Common myeloid progenitor, CD34-positive (primary cell): ENCODE measurements at places on chromosomes 4 and X.

- peak; percentile 31 for DNase-seq
Measured at GRCh38 chrX:86806786-86807185, 658.5 kb downstream of the DACH2 start.

DNA sequence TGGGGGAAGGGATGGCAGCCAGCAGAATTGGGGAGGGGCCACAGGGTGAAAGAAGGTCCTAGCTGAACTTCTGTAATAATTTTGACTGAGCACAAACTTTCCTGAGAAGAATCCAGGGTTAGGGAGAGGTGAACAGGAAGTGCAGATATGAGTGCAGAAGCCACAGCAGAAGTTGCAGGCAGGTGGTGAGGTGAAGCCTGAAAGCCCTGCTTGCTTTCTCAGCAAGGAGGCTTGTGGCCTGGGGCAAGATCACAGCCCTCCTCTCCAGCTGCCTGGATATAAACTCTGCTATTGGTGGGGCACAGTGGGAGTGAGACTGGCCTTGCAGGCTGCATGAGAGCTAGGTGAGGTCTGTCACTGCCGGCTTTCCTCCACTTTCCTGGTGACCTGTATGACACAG, 44.1 kb upstream of the UPRT start:
- DNase-seq: no peak

- DNase-seq: no peak
Measured at GRCh38 chrX:151814767-151815166, 80.2 kb downstream of the CNGA2 start.

GRCh38 chr4:17613761-17614415, 553 bp upstream of the MED28 start:
- peak; percentile 47 for DNase-seq

- DNase-seq: no peak
Measured at GRCh38 chr4:2357821-2358745, 60.4 kb downstream of the ZFYVE28 start.

- no peak for DNase-seq
Measured at GRCh38 chr4:86831262-86832130, 17.7 kb downstream of the SLC10A6 start.

DNA sequence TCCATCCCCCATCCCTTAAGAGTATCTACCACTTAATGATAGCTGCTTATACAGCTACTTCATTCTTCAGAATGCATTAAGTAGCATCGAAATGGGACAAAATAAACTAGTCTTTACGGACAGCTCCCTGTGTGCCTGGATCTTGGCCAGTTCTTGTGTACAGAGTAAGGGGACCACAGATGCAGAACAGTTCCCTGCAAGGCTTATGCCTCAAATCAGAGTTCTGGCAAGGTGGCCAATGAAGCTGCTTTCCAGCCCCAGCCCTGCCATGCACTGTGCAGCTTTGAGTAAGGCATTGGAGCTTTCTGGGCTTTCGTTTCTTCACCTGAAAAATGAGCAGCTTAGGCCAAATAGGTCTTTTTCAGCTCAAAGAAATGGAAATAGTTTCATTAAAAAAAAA, 14.2 kb downstream of the CLNK start:
- no peak for DNase-seq

DNA sequence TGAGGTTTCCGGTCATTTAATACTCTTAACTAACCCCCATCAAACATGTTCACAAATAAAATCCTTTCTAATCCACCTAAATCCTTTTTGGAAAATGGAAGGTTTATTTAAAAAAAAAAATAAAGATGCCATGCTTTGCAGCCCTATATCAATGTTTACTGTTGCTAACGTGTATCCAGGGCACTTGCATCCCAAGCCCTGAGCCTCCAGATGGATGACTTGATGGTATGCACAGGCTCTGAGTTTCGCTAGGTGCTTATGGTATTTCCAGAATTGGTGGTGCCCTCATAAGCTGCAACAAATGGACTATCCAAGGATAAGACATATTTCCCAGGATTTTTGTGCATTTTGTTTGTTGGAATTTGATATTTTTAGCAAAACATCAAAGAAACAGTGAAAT, 257.7 kb downstream of the PRDM5 start:
- DNase-seq: no peak

- DNase-seq: peak; percentile 8
Measured at GRCh38 chrX:51665981-51666380, 16.6 kb downstream of the CENPVL2 start.

GRCh38 chr4:6473264-6474052, 1.0 kb upstream of the PPP2R2C start:
- no peak for DNase-seq

DNA sequence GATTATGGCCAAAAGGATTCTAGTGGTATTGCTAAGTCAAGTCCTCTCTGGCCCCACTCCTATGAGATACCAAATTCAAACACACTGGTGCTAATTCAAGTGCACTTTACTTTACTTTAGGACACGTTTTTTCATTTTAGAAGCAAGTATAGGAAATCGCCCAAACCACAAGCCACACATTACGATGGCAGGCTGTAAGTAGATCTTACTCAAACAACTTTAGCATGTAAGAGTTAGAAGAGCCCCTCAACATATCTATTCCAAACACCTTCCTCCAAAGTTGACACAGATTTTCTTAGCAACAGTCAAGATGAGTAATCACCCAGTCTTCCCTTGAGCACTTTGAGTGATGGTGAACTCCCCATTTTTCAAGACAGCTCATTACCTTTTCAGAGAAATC, 43.6 kb downstream of the DRD5 start:
- peak; percentile 15 for DNase-seq

DNA sequence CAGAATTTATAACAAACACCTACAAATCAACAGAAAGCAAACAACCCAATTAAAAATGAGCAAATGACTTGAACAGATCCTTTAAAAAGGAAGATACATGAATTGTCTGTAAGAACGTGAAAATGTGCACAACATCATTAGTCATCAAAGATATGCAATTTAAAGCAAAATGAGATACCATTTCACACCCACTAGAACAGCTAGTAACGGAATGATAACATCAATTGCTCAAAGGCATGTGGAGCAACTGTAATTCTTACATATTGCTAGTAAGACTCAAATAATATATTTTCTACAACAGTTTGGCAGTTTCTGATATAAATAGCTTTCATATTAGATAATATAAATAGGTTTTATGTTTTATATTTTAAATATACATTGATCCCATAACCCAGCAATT, 82.5 kb downstream of the LCORL start:
- no peak for DNase-seq

DNA sequence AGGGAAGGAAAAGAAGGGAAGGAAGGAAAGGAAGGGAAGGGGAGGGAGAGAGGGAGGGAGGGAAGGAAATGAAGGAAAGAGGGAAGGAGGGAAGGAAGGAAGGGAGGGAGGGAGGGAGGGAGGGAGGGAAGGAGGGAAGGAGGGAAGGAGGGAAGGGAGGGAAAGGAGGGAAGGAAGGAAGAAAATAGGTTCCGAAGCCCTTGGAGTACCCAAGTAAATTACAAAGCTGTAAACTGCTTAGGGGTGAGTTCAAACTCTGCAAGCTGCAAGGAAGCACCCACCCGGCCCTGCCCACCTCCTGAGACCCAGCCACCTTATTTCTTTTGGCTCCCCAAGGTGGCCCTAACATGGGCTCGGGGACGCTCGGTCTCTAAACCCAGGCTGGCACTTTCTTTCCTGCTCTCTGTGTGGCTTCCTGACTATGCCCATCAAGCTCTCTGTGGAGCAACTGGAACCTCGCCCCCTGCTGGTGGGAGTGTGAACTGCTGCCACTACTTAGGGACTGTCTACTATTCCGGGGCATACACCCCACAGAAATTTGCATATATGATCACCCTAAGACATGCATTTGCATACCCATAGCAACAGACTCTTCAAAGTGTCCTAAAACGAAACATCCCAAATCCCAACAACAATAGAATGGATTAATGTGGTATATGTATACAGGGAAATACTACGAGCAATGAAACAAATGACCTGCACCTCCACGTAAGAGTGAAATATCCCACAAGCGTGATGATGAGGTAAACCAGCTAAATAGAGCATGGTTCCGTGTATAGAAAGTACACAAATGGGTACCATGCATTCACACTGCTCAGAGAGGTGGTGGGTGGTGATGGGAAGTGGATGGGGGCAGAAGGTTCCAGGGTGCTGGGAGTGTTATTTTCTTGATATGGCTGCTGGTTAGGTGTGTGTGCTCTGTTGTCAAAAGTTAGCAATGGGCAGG, 151.7 kb upstream of the TBL1X start:
- peak; percentile 43 for DNase-seq

DNA sequence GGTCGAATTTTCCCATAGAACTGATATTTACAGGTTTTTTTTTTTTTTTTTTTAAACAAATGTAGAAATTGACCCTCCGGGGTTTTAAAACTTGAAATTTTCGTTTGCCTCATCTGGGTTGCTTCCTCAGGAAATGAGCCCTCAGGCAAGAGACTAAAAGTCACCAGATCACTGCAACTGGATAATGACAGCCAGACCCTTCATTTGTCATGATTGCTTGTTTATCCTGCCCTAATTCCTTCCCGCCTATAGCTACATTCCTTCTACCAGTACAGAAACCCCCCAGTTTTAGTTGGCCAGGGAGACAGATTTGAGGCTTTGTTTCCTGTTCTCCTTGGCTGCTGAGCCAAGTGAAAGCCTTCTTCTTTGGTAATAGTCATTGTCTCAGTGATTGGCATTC, 44.0 kb upstream of the IGFBP7 start:
- peak; percentile 32 for DNase-seq

DNA sequence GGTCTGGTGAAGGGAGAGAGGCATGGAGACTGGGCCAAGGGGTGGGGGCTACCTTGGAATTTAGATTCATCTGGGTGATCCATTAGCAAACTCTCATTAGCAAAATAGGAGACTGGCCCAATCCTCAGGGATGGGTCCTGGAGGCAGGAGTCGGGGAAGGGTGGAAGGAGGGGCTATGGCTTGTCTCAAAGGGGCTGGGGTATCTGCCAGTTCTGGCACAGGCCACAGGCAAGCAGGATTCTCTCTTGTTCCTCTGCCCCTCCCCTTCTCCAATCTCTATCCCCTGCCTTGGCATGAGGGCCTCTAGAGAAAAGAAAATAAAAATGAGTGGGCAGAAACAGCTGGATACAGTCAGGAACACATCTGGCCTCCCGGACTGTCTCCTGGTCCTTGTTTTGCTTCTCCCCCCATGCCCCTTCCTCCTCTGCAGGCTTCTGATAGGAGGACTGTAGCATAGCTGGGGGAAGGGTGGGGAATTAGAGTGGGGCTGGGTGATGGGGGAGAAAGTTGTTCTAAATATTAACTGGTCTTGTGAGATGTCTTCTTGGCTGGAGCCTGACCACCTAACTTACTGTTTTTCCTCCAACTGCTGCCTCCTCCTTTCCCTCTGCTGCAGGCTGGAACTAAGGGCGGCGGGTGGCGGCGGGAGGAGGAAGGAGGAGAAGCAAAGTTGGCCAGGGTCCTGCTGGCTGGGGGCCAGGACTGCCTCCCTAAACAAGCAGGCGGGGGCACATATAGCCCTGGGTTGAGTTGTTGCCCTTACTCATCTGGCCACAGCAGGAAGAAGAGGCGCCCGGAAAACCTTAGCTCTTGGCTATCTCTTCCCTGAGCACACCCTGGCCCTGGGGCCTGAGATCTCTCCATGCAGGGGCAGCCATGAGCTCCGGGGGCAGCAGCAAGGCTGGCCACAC, 53.3 kb upstream of the LAS1L start:
- DNase-seq: no peak

DNA sequence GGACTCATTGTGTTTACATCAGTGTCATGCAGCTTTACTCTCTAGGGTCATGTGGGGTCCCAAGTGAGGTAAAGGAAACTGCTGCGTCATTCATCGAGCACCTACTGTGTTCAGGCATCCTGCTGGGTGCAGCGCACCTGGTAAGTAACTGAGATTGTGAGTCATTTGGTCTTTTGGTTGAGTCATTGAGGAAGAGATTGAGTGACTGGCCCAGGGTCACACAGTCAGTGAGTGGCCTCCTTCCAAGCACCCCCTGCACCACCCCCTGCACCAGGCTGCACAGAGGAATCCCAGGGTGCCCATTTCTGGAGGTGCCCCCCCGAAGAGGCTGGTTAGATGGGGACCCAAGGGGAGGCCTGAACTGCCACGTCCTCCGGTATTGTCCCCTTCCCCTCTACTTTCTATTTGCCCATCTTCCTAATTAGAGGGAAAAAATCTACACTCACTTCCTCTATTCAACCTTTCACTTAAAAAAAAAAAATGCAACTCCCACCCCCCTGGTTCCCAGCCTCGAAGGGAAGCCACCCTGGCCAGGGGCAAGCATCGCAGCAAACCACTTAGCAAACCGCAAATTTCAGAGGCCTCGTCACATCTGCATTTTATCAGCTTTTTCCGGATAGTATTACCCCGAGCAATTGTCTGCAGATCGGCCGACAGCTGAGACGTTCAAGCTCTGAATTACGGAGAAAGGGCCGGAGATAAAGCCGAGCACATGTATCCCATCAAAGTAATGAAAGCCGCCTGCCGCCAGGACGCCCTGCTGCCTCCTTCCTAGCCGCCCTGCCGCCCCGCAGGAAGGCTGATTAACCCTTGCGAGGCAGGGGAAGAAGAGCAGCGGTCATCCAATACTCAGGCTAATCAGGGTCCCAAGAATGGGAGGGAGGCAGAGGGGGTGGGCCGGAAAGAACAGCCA, 96.3 kb upstream of the MSX1 start:
- DNase-seq: peak; percentile 86

GRCh38 chr4:139988863-139989765, 164.9 kb downstream of the MAML3 start:
- DNase-seq: peak; percentile 61

GRCh38 chr4:40455340-40455902, 120.3 kb downstream of the CHRNA9 start:
- DNase-seq: no peak

- no peak for DNase-seq
Measured at GRCh38 chr4:73599182-73599581, 21.1 kb downstream of the RASSF6 start.

GRCh38 chr4:18180892-18181291, 159.3 kb upstream of the LCORL start:
- DNase-seq: no peak

GRCh38 chrX:119228512-119229252, 7.4 kb upstream of the PGRMC1 start:
- no peak for DNase-seq
